Hematopoietic multipotent progenitor cell treated with erythropoietin and hydrocortisone succinate and interleukin-3 and kit ligand, for 4 days (in vitro differentiated cells): ENCODE measurements at places on chromosomes 4 and X.

GRCh38 chr4:160175064-160175643, 1072.3 kb downstream of the RAPGEF2 start:
- no peak for DNase-seq

DNA sequence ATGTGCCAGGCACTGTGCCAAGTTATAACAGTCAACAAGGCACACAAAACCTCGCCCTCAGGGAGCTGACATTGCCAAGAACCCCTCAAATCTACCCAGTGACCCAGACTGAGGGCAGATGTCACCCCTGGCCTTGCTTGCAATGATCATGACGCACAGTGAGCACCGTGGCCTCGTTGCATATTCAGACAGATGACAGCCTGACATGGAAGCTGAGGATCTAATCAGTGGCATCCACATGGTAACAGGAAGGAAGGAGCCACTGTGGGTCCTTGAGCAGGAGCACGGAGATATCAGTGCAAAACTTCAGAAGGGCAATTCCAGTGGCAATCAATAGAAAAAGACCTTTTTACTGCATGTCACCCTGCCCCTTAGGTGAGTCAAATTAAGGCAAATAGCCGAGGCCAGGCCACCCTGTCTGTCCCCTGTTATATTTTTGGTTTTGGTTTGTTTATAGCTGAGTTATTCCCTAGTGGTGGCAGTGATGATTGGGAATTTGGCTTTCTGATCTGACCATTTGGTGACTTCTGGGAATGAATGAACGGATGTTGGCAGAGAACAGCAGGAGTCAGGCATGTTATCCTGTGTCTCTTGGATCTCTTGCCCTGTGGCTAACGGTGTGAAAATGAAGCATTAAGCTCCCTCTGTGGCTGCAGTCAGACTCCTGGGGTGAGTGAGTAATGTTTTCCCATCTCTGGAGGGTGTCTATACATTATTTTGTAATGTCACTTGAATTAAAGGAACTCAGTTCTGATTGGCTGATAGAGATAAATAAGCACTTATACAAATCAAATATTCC, 20.4 kb downstream of the WDR13 start:
- DNase-seq: peak; percentile 83

DNA sequence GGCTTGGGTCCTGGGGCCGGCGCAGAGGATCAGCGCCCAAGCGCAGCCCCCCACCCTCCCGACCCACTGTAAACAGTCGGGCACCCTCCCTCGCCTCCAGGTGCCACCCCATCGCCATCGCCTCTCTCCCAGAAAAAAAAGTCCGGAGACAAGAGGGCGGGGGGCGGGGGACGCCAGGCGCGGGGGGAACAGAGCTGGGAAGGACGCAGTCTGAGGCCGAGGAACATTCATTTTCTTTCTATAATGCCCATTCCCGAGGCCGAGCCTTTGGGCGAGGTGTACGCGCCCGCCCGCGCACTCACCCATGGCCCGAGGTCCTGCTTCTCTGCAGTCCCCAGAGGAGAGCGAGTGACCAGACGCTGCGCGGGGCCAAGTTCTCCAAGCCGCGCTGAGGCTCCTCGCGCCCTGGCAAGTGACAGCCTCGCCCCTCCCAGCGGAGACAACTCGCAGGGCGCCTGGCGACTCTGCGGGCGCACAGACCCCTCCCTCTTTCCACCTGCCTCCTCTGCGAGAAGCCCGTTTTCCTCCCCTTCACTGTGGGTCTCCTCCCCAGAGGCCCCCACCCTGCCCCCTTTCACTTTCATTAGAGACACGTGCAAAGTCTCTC, 63.5 kb upstream of the WDR17 start:
- peak; percentile 48 for DNase-seq

- DNase-seq: peak; percentile 16
These were observed at the start of gene ZNF185 for GRCh38 chrX:152897222-152898131. ZNF185 (plus strand) TSS chrX:152898067; CDS start chrX:152914490, 16,423 bp downstream.

GRCh38 chr4:74037076-74037955, 1.2 kb downstream of the CXCL3 start:
- DNase-seq: peak; percentile 74

DNA sequence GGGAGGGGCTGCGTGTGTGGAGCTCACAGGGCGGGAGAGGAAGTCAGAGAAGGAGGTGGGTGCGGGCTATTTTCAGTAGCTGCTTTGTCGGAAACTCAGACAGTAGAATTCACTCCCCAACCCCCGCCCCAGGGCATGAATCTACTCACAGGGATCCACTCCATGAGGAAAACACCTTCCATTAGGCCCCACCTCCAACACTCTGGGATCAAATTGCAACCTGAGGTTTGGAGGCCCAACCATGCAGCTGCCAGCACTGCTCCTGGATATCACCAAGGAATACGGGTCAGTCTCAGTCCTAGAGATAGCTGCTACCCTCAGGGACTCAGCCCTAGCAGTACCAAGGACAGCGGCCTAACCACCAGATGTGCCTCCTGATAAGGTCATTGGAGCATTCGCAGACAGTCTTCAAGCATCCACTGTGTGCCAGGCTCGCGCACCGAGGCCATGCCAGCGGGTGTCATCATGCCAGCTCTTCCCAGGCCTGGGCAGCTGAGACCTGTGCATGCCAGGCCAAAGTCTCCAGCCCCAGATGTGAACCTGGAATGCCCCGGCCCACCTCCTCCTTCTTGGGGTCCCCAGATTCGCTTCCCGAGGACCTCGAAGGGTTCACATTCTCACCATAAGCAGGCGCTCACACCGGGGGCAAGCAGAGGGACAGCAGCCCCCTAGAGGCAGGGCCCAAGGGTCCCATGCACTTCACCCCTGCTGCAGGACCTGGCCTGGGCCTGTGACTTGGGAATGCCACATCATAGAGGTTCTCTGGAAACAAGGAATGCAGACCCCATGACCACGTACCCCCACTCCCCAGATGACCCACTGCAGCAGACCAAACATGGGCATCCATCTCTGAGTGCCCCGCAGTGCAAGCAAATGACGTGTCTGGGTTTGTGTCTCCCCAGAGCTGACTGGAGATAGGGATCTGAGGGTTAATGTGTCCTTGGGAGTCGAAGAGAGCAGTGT, 102.3 kb downstream of the ADRA2C start:
- peak; percentile 70 for DNase-seq

DNA sequence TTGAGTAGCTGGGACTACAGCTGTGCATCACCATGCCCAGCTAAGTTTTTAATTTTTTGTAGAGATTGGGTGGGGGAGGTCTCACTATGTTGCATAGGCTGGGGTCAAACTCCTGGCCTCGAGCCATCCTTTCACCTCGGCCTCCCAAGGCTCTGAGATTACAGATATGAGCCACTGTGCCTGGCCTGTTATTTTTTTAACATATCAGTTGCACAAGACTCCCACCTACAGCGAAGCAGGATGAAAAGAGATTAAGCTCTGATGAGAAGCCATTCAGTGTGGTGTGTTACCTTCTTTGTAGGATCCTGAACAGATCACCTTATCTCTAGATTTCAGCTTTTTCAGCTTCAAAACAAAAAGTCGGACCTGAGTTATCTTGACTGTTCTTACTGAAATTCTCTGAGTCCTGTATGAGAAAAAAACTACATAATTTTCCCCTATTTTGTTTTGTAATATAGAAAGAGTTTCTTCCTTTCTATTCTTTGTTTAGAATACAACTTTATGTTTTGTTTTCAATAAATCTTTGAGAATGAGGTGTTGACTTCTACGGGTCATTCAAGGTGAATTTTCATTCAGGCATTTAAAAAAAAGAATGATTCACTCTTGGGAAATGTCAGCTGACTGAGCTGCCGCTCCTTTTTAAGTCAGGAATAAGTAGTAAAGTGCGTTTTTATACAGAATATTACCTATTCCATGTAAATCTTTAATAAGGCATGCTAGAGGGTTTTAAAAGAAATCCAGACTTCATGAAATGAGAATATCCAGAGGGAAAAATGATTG, 134.6 kb downstream of the ARSF start:
- DNase-seq: no peak

- no peak for DNase-seq
These were observed 336.2 kb downstream of the ZNF674 start for GRCh38 chrX:46209037-46209436.

DNA sequence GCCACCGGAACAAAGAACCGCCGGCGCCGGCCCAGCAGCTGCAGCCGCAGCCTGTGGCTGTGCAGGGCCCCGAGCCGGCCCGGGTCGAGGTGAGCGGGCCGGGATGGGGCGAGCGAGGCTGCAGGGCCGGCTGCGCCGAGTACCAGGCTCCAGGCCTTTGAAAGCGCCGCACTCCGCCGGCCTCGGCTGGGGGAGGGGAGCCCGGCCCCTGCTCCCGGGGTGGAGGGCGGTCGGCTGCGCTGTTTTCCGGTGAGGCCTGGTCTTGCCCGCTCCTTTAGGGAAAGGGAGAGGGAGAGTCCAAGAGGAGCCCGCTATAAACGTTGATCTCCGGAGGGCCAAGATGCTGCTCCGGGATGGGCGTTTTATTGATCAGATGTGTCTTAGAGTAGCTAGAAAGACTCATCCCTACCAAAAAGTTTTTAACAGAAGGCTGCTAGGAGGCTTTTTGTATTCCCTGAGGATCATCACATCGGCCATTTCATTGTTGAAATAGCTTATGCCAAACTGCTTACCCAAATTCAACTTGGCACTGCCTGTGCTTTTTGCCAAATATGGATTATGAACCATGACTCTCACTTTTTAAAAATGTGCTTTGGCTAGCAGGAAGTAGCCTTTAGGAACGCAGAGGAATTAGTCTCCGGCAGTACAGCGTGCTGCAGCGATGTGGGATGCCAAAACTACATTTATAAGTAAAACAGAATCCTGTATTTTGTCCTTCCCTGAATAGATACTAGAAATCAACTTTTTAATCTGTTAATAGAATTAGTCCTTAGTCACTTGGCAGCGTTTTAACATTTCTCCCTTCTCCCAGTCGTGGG, 760 bp downstream of the TMEM165 start:
- DNase-seq: peak; percentile 56

DNA sequence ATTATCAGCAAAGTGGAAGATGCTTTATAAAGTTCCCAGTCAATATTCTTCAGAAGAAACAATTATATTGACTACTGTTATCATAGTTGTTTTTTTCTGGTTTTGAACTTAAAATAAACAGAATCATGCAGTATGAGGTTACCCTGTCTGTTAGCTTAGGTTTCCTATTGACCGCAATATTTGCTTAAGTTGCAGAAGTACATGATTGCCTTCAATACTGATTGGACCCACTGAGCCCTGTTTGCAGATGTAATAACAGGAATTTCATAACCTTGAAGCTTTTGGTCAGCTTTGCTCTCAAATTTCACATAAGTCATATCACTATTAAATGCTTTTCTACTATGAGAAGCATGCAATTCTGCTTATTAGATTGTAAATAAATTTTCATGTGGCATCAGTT, 229.1 kb upstream of the FSTL5 start:
- DNase-seq: no peak

- no peak for DNase-seq
These were observed 33.4 kb downstream of the KCTD8 start for GRCh38 chr4:44415251-44415650.

GRCh38 chr4:123878976-123879375, 482.4 kb downstream of the SPRY1 start:
- DNase-seq: no peak

DNA sequence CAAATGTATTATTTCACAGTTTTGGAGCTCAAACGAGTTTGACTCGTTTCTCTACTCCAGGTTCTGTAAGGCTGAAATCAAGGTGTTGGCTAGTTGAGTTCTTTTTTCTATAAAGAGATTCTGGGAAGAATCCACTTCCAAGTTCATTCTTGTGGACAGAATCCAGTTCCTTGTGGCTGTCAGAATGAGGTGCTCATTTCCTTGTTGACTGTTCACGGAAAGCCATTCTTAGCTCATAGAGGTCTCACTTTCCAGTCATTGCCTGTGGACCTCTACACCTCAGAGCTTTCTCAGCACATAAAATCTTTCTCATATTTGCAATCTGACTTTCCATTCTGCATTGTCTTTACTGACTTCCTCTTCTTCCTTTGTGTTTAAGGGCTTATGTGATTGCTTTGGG, 62.9 kb downstream of the SYTL5 start:
- no peak for DNase-seq

DNA sequence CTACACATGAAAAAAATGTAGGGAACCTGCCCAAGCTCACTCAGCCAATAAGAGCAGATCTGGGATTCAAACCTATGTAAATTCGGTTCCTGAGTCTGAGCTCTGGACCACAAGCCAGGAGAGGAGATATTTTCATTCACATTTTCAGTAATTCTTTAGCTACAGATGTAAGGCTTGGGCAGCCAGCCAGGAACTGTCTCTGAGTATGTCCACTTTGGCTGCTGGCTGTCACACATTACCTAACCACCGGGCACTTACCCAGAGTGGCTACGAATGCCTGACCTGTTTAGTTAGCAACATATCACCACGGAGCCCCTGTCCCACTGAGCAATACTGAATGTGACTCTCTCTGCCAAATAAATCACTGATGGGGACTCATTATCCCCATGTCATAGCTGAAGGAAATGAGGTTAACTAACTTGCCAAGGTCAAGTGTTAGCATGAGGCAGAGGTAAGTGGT, 15.3 kb downstream of the USP46 start:
- DNase-seq: no peak

GRCh38 chr4:2077537-2078460, 18.7 kb downstream of the NAT8L start:
- DNase-seq: no peak

GRCh38 chr4:6204871-6205566, 4.7 kb upstream of the JAKMIP1 start:
- no peak for DNase-seq

DNA sequence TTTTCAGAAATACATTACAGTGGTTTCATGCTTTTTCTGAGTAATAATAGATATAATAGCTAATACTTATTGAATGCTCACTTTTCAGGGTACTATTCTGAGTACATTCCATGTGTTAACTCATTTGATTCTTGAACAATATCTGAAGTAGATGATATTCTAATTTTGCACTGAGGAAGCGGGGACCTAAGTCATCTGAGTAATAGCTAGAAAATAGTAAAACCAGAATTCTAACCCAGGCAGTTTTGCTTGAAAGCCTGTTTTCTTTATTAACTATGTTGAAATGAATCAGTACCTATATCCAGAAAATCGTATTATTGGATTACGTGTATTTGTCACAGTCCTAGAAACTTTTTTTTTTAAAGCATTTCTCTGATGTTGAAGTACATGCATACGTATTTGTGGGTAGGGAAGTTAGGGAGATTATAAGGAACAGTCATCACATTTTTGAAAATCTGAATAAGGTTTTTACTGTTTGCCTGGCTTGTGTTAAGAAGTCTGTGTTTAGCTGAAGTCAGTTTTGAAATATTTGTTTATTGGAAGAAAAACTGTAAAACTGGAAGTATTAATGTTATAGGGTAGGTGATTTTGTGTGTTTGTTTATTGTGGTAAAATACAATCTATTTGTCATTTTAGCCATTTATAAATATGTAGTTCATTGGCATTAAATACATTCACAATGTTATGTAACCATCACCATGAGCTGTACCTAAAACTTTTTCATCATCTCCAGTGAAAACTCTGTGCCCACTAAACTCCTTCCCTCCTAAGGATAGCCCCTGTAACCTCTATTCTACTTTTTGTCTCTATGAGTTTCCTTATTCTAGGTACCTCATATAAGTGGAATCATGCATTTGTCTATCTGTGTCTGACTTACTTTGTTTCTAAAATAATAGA, 55.3 kb downstream of the FIP1L1 start:
- DNase-seq: no peak

- DNase-seq: no peak
These were observed 90.5 kb downstream of the ELOVL6 start for GRCh38 chr4:110107866-110108265.
